ENCODE measurements at places on chromosomes 1 and 21.

DNA sequence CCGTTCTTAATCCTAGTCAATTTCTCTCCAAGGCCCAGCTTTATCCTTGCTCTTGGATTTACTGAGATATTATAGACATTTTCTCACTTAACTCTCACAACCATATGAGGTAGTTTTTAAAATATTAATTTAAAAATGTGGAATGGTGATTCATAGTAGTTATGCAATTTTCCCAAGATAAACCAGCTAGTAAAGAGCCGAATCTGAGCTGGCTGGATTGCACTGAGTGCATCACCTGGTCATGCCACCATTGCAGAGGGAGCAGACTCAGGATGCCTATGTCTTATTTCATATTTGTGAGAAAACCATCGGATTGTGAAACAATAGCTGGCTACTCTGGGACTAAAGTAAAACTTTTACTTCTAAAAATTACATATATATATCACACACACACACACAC lies 494.0 kb downstream of the KCNT2 start:
- no peak for DNase-seq

GRCh38 chr1:24743404-24744211 lies 1.6 kb upstream of the CLIC4 start:
- DNase-seq = no peak

DNA sequence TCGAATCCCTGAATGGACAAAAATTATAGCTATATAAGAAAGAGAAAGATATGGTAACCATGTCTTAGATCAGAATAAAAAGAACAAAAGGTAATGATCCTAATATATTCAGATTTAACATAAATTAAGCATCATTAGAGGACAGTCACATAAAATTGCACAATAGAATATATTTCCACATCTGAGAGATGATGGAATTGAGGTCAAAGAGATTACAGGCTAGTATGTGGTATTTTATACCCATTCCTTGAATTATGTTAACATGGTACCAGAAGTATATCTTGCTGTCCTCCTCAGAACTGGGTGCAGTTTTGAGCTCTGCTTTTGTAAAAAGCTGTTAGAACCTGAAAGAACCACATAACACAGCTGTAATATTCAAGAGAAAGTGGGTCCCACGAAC lies 245.6 kb upstream of the HOOK1 start:
- no peak for DNase-seq

DNA sequence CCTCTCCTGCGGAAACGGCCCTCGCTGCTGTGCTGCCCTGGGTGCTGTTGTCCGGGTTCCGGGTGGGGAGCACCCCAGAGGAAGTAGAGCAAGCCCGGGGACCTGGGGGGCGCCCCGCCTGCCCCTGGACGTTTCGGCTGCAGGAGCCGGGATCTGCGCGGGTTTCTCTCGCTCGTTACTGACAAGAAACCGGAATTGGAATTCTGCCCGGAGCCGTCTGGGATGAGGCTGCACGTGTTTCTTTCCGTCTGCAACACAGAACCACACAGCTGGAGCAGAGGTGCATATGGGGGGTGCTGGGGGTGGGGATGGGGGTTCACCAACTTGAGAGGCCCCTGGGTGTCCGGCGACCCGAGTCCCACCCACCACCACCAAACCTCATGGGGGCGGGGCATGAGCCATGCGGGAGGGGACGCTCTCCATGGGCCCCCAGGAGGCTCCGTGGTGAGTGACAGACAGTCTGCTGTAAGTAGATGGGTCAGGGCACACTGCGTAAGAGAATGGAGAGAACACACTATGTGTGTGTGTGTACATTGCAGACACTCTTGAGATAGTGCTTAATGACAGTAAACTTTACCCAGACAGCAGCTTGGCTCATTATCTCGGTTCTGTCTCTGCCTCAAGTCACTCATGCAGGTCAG lies 261.4 kb upstream of the C1orf174 start:
- DNase-seq = no peak

- DNase-seq = peak; percentile 87
These were observed 128.0 kb downstream of the SETD4 start for GRCh38 chr21:35932232-35932911.

- no peak for DNase-seq
These were observed 98.0 kb upstream of the BCAR3 start for GRCh38 chr1:93779540-93780165.

DNA sequence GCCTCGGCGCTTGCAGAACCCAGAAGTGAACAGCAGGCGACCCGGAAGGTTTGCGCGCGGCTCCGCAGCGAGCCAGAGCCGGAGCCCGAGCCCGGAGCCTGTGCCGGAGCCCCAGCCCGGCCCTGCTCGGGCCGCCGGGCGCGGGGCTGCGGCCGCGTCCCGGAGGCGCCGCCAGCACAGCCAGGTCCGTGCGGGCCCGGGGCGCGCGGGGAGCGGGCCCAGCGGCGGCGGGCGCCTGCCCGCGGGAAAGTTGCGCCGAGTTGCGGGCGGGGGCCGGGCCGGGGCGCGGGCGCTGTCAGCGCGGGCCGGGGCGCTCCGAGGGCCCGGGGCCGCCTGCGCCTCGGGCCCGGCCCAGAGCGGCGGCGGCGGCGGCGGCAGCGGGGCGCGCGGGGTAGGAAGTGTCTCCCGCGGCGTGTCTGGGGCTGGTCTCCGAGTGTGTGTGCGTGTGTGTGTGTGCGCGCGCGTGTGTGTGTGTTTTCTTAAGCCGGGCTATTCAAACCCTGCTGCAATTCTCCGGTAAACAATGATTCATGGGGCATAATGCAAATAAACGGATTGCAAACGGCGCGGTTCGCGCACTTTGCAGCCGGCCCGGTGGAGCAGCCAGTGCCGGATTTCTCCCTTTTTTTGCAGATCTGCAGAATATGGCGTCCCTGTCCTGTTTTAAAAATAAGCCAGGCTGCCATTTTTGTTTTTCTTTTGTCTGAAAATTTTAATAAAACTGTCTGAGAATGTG lies at the start of gene ZNF362:
TSS of gene ZNF362 (plus strand) at position 22 of the 736 bp plus-strand sequence. CDS start 14,083 bp downstream, outside the sequence.
- no peak for DNase-seq

- DNase-seq = no peak
These were observed 39.0 kb downstream of the TMCC2 start for GRCh38 chr1:205266611-205267305.

DNA sequence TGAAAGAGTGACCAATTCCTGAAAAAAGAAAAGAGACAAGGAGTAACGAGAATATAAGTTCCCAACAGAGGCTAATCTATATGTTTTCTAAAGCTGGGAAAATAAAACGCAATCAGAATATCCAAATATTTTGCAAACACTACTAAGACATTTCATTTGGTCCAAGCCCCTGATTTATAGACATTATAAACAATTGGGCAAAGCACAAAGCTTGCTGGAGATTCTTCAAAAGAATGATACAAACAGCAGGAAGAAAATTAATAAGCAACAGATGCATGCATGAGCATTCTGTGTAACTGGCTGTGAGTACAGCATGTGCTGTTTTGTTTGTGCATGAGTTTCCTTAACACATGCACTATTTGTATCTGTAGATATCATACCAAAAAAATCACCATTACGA lies 552.9 kb downstream of the LTN1 start:
- no peak for DNase-seq

- DNase-seq = no peak
These were observed 68.8 kb downstream of the RPS6KC1 start for GRCh38 chr1:213119794-213120193.

GRCh38 chr1:245462161-245462560 lies 307.4 kb downstream of the KIF26B start:
- DNase-seq = no peak

DNA sequence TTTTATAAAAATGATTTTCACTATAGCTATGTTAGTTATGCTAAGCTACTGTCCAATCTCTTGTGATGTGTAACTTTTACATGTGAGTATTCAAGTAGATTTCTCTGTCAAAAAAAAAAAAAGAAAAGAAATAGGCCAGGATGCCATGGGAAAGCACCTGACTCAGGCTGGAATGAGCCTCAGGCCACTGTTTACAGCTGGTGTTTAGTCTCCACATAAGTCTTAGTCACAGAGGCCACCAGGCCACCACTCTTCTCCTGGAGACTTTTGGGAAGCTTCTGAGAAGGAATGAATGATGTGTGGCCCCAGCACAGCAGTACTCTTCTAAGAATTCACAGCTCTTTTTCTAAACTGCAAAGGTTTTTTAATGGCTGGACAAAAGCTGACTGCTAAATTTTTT lies 48.9 kb downstream of the CHML start:
- no peak for DNase-seq

DNA sequence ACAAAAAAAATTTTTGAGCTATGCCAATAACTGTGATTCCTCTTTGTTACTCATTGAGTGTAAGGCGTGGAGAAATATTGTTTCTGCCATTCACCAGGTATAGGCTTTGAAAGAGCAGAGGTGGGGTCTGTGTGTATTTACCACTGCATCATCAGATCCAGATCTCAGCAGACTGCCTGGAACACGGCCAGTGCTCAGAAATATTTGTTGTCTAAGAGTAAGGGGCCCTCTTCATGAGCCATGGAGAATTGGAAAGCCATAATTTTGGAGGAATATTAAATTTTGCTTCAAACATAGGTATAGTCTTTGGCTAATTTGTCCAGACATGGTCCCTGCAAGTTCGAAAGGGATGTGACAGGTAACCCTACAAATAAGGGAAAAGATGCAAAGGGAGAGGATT lies 231.3 kb upstream of the IRF2BP2 start:
- no peak for DNase-seq

GRCh38 chr1:194917769-194918168 lies 1690.5 kb downstream of the KCNT2 start:
- no peak for DNase-seq

- no peak for DNase-seq
These were observed 618 bp downstream of the ETS2 start for GRCh38 chr21:38806153-38806941.

DNA sequence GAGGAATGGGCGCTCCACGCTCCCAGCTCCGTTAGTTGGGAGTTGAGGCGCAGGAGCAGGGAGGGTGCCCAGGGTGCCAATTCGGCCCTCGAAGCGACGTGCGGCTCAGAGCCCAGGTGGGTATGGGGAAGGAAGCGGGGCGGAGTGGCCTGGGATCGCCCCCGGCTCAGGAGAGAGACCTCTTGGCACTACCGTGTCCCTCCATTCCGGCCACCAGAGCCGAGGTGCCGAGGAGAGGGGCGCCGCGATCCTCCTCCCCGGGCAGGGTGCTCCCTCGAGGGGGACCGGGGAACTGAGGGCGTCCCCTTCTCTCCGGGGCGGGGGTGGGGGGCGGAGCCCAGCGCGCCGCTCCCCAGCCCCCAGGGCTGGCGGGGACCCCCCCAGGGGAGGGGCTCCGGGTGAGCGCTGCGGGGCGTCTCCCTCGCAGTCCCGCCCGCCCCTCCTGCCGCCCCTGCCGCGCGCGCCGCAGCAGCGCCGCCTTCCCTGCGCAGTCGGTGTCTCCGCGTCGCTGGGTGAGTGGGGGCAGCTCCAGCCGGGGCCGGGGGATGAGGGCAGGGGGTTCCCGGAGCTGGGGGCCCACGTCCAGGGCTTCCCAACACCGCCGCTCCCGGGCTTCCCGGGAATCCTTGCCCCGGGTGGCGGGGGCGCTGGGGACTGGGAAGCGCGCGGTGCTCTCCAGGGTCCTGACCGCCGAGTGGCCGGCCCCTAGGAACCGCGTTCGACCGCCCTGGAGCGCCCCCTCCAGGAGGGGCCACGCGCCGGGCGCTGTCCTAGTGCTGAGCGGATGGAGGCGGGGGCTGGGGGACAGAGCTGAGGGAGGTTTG lies at the start of gene HPCA:
TSS of gene HPCA (plus strand) at position 488 of the 824 bp plus-strand sequence. CDS start 2,408 bp downstream, outside the sequence.
- DNase-seq = no peak

- no peak for DNase-seq
These were observed 857.4 kb downstream of the USP25 start for GRCh38 chr21:16587141-16587581.

DNA sequence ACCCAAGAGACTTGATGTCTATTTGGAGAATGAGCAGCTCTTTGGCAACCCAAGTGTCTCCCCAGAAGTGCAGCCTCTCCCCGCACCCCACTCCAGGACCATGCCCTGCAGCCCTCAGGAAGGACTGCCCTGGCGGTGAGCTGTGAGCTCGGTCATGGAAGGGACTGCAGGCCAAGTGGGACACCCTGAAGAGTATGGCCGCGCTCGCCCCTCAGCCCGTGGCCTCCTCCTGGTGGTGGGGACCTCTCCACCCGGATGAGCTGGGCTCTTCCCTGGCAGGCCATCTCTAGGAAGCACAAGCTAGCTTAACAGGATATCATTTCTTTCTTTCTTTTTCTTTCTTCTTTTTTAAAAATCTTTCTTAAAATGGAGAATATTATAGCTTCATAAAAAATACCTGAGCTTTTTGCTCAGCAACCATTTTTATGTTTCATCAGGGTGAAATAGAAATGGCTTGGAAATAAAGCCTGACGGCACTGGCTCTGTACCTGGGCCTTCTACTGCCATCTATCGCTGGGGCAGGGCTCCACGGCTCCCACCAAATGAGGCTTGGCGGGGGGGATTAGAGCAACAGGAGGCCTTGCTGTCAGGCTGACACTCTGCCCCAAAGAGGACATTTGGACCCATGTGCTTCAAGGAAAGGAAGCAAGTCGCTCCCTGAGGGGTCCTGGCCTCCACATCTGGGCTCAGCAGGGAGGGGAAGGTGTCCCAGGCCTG lies 296.2 kb upstream of the VAMP3 start:
- DNase-seq = no peak

- no peak for DNase-seq
These were observed 117.7 kb downstream of the CTH start for GRCh38 chr1:70528590-70529333.

GRCh38 chr1:53825306-53825705 lies 12.8 kb downstream of the NDC1 start:
- no peak for DNase-seq

GRCh38 chr1:201562659-201563405 lies 23.9 kb downstream of the NAV1 start:
- DNase-seq = no peak

GRCh38 chr1:12014141-12014991 lies 4.9 kb upstream of the MIIP start:
- DNase-seq = no peak

- no peak for DNase-seq
These were observed 403.6 kb upstream of the CHRM3 start for GRCh38 chr1:238982736-238983135.

DNA sequence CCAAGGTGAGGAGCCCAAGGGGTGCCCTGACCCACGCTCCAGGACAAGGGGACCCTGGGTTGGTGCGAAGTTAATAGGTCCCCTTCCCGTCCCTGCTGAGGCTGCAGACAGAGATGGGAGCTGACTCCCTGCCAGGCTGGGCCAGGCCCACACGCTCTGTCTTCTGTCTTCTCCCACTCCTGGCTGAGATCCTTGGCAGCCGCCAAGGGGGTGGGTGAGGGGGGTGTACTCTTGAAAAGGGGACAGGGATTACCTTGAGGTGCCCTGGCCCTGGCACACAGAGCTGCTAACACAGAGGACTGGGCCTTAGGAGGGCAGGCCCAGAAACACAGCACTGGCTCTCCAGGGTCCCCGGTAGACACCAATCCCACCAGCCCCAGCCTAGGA lies 11.0 kb upstream of the CTRC start:
- DNase-seq = no peak

DNA sequence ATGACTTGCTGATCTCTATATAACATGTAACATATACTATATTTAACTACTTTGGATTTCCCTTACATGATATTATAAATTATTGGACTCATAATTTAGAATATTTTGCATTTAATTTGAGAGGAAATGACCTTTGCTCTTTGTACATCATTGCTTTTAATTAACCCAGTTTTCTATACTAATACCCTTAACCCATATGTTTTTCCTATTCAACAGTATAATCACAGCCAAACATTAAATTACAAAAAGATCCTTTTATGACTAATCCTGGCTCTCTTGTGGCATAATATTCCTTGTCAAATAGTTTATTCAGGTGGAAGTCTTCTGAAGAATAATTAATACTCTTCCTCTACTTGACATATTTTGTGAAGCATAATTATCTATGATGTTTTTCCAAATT lies 56.0 kb upstream of the GPR52 start:
- no peak for DNase-seq

- no peak for DNase-seq
These were observed 11.0 kb upstream of the KCNA2 start for GRCh38 chr1:110617116-110617515.

- no peak for DNase-seq
These were observed 708 bp downstream of the CDA start for GRCh38 chr1:20589331-20590278.
